ENCODE measurements at places on chromosomes 6 and 20.

DNA sequence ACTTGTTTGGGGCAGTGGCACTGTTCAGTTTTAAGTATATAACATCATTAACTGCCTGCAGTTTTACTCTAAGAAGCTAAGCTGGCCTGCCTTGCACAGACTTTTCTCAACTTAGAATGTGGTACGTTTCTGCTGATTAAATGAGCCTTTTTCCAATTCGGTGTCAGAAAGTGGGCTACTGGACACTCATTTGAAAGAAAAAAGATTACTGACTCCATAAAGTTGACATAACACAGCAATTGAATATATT lies 2.1 kb downstream of the ZMYND8 start:
- DNase-seq: no peak

GRCh38 chr6:47147836-47148344 lies 105.8 kb upstream of the ADGRF1 start:
- no peak for DNase-seq

DNA sequence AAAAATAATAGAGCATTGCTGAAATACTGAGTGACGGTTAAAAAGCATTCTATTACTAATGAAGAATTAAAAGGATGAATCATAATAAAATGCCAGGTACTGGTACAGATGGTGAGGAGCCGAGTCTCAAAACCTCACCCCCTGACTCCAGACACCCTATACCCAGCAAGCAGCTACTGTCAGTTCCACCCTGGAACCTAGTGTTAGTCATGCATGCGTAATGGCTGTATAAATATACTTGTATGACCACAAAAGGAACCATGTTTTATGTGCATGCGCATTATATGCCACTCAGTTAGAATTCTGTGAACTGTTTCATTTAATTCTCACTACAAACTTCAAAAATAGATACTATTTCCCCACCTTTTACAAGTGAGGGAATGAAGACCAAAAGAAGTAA lies 568.7 kb upstream of the RNF217 start:
- peak; percentile 1 for DNase-seq

GRCh38 chr6:154602296-154602695 lies 91.8 kb upstream of the CNKSR3 start:
- DNase-seq: no peak

DNA sequence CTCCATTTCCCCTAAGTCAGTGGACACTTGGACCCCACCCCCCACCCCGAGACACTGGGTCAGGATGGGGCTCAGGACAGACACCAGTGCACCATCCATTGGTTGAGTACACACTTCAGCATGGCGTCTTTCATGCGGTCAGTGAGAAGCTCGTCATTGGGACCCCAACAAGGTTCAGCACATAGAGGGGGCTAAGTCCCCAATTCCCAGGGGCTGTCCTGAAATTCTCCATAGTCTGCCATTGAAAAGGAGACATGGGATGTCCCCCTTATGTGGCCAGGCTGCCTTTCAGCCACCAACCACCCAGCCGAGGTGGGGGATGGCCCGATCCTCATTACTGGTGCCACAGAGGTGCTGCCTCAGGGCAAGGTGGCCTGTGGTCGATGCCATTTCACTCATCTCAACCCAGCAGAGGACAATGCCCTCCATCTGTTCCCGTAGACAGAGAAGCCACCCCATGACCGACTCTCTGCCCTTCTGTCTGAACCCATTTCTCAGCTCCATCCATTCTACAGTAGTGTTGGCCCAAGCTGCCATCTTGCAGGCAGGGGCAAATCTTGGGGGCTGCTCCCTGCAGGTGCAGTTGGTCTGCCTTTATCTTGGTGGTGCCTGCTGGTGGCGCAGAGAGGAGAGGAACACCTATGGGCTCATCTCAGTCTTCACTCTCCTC lies 37.4 kb downstream of the PRR18 start:
- DNase-seq: no peak

DNA sequence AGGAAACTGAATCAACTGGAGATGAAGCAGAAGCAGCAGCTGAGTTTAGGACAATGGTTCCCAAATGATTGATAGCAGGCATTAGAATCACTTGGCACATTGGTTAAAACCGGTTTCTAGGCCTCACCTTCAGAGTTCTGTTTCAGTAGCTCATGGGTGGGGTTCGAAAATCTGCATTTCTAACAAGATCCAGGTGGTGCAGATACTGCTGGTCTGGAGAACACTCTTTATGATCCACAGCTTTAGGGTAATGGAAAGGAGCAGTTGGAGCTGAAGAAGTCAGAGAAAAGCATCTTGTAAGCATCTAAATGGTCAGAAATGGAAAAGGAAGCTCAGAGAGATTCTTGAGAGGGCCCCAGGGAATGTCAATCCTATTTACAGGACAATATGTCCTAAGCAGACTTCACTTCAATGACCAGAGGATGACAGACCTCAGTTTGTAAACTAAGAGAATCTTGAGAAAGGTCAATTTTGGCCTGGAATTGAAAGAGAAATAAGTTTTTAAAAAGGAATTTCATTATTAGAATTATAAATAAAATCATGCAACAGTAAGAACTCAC lies 8.5 kb downstream of the TSPYL1 start:
- no peak for DNase-seq

- no peak for DNase-seq
Observed at GRCh38 chr6:14440940-14441781, 323.6 kb downstream of the CD83 start.

DNA sequence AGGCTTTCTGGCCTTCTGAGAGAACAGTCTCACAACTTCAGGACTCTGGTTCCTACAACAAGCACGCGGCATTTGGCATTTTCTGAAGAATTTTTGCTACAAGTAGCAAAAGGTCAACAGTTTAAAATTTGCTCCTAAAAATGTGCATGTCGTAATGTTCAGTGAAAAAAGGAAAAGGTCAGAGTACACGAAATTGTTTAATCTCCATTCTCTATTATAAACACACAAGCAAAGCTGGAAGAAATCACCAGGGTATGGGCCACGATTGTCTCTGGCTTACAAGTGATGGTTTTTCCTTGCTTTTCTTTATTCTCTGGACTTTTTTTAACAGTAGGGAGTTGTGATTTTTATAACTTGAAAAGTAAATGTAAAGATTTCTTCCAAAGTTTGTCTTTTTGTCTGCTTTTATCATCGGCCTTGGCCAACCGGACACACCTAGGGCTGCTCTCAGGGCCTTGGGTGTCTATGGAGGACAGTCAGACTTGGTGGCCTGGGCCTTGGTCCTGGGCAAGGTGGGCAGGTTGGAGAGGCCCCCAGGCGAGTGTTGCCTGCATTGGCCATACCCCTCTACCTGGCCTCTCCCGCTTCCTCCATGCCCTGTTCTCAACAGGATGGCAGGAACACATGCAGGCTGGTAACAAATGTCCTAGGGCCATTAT lies 32.4 kb downstream of the PLEKHG1 start:
- no peak for DNase-seq

GRCh38 chr20:51042064-51042463 lies 19.2 kb upstream of the KCNG1 start:
- no peak for DNase-seq

GRCh38 chr6:44733126-44733525 lies 345.6 kb downstream of the CDC5L start:
- no peak for DNase-seq

DNA sequence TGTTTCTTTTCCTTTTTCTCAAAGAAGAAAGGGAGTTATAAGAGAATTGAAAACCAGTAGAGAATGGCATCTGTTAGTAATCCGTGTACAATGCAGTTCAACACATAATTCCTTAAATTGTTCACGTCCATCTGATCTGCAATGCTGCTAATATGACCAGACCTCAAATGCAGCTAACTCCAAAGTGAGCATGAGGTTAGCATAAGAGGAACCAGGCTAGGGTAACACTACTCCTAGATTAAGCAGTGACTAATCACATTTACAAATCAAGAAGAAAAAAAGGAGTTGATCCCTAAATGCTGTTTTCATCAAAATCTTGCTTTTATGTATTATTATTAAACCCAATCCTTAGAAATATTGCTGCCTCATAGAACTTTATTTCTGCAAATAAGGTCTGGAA lies 432.7 kb upstream of the ARID1B start:
- no peak for DNase-seq

DNA sequence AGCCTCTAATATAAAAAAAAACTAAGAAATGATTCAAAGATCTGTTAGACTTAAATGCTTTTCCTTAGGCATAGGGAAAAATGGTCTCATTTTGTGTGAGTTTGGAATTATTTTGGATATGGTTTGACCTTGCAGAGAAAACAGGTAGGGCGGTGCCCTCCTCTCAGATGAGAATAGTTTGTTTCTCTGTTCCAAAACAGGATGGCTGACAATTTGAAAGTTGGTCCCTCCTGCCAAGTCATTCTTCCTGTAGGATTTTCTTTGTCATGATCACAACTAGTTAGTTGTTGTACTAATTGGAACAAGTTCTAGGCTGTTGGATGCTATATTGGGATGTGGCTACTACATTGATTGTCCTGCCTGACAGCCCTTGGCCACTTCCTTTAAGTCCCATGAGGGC lies 108.6 kb downstream of the BCKDHB start:
- no peak for DNase-seq

DNA sequence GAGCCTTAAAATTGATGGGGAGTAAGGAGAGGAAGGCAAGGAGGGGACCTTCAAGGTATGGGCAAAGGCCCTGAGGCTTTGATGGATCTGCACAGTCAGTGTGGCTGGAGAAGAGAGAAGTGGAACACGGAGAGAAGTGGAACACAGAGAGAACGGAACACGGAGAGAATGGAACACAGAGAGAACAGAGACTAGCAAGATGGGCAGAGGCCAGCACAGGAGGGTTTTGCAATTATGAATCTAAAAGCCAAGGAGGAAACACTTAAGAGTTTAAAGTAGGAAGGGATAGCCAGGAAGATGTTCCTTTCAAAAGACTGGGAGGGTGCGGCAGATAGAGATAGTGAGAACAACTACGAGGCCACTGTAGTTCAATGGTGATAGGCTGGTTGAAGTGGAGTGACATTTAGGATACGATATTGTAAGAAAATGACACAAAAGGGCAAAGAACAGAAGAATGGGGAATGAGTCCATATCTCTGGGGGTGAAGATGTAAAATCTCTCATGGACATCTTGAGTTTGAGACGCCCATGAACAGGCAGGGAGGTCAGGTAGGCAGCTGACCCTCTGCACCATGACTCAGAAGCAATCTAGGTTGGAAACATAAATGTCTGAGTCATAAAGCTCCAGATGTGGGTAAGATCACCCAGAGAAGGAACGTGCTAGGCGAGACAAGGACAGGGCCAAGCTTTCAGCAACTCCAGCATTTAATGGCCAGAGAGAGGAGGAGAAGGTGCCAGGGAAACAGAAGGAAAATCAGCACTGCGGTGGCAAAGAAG lies 25.4 kb downstream of the ZMYND8 start:
- DNase-seq: peak; percentile 91

- DNase-seq: no peak
Observed at GRCh38 chr20:5949943-5950270, 426 bp downstream of the TRMT6 start.

DNA sequence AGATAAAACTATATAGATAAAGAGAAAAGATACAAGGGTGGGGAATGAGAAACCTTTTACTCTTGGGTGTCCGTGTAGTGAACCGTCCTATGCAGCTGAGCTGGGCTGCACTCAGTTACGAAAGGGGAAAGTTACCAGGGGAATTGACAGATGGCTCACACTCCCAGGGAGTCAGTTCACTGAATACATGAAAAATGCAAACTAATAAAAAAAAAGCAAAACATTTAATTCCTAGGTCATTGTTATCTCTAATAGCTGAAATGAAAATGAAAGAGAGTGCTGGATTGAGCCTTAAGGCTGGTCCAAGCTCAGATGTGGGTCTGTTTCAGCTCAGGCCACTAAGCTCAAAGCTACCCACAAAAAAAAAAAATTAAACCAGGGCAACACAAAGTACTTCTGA lies 138.0 kb downstream of the THBS2 start:
- no peak for DNase-seq

DNA sequence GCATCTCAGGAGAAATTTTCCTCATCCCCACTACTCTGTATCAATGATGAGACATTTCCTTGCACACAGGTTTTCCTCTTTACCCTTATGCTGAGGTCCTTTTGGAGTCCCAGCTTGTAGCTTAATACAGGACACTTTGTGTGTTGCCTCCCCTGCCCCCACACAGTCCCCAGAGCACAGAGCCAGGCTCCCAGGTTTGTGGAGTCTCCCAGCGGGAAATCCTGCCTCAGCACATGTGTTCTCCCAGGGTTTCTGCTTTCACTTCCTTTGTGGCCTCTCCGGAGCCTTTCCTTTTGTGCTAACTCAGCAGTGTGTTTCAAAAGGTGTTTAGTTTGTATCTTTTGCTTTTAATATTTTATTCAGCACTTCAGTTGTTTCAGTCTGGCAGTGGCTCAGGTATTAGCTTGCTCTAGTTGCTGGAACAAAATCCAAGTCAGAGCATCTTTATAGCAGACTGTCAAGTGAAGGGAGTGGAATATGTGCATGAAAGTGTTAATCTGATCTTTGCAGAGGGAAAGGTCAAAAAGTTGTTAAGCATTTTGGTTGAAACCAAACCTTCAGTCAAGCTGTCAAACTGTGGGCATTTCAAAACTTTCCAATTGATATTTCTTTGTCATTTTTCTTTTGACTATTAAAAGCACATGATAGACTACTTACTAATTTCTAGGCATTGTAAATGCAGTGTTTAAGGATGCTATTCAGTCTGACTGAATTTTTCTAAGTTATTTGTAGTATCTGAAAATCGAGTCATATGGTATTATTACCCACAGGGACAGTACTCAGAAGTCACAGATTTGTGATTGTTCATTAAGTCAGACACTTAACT lies 8.6 kb downstream of the SNX9 start:
- DNase-seq: no peak

- no peak for DNase-seq
Observed at GRCh38 chr6:79922018-79922417, 25.3 kb downstream of the ELOVL4 start.

- DNase-seq: no peak
Observed at GRCh38 chr6:15515226-15515625, 147.6 kb downstream of the DTNBP1 start.

GRCh38 chr20:39458452-39458851 lies 496.3 kb downstream of the DHX35 start:
- no peak for DNase-seq

DNA sequence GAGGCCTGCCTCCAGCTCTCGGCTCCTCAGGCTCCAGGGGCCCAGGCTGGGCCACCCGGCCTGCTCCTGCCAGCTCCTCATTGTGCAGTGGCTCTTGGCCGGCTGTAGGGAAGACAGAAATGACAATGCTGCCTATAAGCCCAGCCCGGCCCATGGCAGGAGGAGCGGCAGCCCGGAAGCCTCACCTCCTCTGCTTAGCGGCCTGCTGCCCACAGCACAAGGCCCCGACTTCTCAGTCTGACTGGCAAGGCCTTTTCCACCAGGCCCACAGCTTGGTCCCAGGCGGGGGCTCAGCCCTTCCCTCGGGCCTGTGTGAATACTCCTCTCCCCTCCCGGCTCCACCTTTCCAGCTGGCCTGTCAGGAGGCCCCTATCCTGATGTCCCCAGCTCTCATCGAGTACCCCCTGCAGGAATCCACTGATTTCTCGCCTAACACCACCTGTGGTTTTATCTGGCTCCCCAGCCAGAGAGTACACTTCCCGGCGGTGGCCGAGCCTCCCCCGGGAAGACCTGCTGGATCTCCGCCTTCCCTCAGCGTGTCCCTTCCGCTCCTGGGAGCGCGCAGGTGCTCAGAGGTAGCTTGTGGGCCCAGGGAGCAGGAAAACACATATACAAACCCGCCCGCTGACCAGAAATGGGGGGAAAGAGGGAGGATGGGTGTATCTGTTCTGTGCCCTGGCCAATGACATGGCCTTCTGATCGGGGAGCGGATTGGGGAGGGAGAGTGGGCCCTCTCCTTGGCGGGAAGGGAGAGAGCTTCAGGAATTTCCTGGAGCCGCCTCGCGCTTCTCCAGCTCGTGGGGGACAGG lies 963 bp downstream of the DDRGK1 start:
- no peak for DNase-seq

All from HS-27A (cell line).